Spleen (tissue), 13 donors: ENCODE measurements at places on chromosomes 2 and 18. TPM values are rescaled to one million over a fixed set of nuclear protein-coding genes. Genes with fewer than 3 reads are reported as not detected.
A peak's percentile ranks its signal among the peaks of the same experiment; 100 is the strongest.

Gene CREB1
- total RNA-seq: 92.0 TPM

Gene ALPI
- total RNA-seq: not detected

Gene LYG1
- total RNA-seq: 1.6 TPM

Gene ITPRIPL1
- total RNA-seq: 5.2 TPM

Gene GCKR
- 1.2 TPM for total RNA-seq

Gene SLC4A3
- total RNA-seq: 3.4 TPM

Gene CFAP65
- total RNA-seq: not detected

Gene DCC
- total RNA-seq: 2.0 TPM

GRCh38 chr2:43699761-43700160 is 23.5 kb upstream of the C1GALT1C1L start:
- no peaks in the 10 kb centered on the region for H3K36me3 ChIP-seq
- no peak for DNase-seq
- H3K4me3 ChIP-seq: no peak overlapping the region
- H3K27ac ChIP-seq: no peak overlapping the region
- H3K4me1 ChIP-seq: no peaks in the 10 kb centered on the region

DNA sequence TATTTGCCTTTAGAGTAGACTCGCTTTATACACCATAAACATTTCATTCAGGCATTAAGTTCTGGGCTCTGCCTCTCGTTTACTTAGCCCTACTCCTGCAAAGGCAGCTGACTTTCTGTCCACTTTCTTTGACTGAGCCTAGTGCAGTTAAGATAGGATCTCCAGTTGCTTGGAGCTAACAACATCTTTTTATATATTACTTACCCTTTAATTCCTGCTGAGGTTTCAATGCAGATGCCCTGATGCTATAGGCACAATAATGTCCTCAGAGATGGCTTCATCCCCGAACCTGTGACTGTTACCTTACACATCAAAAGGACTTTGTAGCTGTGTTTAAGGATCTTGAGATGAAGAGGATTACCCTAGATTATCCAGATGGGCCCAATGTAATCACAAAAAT is 505.8 kb upstream of the TNP1 start:
- H3K4me3 ChIP-seq: no peak overlapping the region
- no peak for DNase-seq
- H3K27ac ChIP-seq: no peak overlapping the region
- H3K4me1 ChIP-seq: peaks cover 14% of the 10 kb centered on the region
- no peaks in the 10 kb centered on the region for H3K27me3 ChIP-seq
- no peaks in the 10 kb centered on the region for H3K36me3 ChIP-seq

DNA sequence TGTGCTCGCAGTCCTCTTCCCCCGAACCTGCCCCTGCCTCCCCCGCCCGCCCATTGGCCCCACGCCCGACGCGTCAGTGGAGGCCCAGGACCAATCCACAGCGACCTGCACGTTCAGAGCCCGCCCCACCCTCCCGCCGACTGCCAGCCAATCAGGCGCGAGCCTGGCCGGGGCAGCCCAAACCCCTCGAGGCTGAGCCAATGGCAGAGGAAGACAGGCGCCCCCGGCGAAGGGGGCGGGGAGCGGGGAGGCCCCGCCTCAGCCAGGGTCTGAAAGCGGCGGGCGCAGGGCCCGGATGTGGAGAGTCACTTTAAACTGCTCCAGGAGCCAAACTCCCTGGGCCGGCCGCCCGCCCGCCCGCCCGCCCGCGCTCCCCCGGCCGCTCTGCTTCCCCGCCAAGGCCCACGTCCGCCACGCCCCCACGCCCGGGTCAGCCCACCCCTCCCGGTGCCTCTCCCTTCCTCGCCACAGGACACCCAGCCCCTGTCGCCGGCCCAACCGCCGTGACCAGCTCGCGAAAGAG is 520 bp downstream of the SAP130 start:
- peak overlapping the region; percentile 94 for H3K27ac ChIP-seq
- no peaks in the 10 kb centered on the region for H3K36me3 ChIP-seq
- no peaks in the 10 kb centered on the region for H3K27me3 ChIP-seq
- peak overlapping the region; percentile 97 for H3K4me3 ChIP-seq

DNA sequence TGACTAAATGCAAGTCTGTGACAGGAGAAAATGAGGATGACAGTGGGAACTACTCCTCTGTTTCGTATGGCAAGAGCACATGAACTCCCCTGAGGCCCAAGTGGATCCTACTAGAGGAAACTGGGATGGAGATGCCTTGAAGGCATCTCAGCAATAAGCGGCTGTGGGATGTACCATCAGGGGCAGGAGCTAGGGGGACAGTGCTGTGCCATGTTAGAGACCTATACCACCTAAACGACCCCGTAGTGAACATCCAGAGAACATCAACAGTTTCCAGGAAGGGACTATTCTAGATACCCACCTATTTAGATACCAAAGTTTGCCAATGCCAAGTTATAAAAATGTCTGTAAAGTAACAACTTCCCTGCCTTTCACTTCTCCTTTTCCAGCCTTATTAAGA is 860.8 kb upstream of the ACVR2A start:
- H3K27ac ChIP-seq: peak overlapping the region; percentile 0
- H3K27me3 ChIP-seq: no peaks in the 10 kb centered on the region
- no peaks in the 10 kb centered on the region for H3K4me1 ChIP-seq
- DNase-seq: no peak

DNA sequence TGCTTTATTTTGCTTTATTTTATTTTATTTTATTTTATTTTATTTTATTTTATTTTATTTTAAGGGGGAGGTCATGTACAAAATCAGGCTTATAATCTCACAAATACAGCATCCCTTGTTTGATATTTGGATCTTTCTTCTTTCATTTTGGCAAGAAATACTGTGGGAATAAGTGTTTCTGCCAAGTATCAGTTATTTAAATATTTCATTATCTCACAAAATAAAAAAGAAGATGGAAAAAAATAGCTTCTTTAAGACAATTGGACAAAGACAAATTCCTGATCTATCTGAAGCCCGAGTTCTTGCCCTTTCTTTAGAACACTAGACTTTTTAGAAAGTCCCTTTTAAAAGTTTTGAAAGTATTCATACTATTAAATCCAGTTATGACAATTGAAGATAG is 560.5 kb upstream of the ZEB2 start:
- no peak overlapping the region for H3K27ac ChIP-seq
- H3K4me1 ChIP-seq: no peaks in the 10 kb centered on the region
- H3K4me3 ChIP-seq: no peak overlapping the region

GRCh38 chr2:172535119-172535518 is 20.8 kb upstream of the PDK1 start:
- H3K36me3 ChIP-seq: peaks cover 12% of the 10 kb centered on the region
- no peak for DNase-seq
- H3K4me1 ChIP-seq: no peaks in the 10 kb centered on the region

DNA sequence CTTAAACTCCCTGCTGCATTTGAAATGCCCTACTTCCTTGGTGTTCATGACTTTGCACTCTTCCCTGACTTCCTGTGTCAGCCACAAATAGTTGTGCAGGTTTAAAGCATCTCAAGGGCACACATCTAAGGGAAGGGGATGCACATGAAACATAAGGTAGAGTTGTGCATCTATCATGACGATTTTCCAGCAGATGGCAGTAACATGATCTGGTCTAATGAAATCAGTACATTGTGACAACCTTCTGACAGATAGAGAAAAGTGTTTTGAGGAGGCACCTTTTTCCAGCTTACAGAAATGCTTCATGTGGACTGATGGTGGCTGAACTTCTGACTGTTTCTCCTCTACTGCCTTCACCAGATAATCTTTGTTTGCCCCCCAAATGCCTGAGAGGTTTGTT is 238.9 kb downstream of the XIRP2 start:
- no peaks in the 10 kb centered on the region for H3K4me1 ChIP-seq
- H3K4me3 ChIP-seq: no peak overlapping the region
- no peaks in the 10 kb centered on the region for H3K36me3 ChIP-seq
- H3K27ac ChIP-seq: no peak overlapping the region
- H3K27me3 ChIP-seq: no peaks in the 10 kb centered on the region
- DNase-seq: no peak

DNA sequence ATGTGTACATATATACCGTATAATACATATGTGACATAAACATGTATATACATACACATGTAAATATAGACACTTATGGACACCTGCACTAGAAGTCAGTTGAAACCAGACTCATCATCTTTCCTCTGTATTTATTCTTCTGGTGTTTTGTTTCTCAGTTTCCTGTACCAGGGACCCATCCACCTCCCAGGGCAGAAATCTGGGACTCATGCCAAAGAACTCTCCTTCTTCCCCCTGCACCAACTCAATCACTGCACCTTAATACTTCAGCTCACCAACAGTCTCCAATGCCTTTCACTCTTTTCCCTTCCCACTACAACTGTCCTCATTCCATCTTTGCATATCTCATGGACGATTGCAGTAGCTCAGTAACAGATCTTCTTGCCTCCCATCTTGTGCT is 428.0 kb downstream of the FBXO15 start:
- no peak overlapping the region for H3K4me3 ChIP-seq
- no peaks in the 10 kb centered on the region for H3K4me1 ChIP-seq
- no peaks in the 10 kb centered on the region for H3K27me3 ChIP-seq
- no peak overlapping the region for H3K27ac ChIP-seq
- DNase-seq: no peak
- no peaks in the 10 kb centered on the region for H3K36me3 ChIP-seq

- H3K36me3 ChIP-seq: no peaks in the 10 kb centered on the region
- no peak for DNase-seq
- no peak overlapping the region for H3K4me3 ChIP-seq
- H3K4me1 ChIP-seq: no peaks in the 10 kb centered on the region
- H3K27me3 ChIP-seq: no peaks in the 10 kb centered on the region
Observed at GRCh38 chr18:42094875-42095274, 139.8 kb downstream of the PIK3C3 start.

DNA sequence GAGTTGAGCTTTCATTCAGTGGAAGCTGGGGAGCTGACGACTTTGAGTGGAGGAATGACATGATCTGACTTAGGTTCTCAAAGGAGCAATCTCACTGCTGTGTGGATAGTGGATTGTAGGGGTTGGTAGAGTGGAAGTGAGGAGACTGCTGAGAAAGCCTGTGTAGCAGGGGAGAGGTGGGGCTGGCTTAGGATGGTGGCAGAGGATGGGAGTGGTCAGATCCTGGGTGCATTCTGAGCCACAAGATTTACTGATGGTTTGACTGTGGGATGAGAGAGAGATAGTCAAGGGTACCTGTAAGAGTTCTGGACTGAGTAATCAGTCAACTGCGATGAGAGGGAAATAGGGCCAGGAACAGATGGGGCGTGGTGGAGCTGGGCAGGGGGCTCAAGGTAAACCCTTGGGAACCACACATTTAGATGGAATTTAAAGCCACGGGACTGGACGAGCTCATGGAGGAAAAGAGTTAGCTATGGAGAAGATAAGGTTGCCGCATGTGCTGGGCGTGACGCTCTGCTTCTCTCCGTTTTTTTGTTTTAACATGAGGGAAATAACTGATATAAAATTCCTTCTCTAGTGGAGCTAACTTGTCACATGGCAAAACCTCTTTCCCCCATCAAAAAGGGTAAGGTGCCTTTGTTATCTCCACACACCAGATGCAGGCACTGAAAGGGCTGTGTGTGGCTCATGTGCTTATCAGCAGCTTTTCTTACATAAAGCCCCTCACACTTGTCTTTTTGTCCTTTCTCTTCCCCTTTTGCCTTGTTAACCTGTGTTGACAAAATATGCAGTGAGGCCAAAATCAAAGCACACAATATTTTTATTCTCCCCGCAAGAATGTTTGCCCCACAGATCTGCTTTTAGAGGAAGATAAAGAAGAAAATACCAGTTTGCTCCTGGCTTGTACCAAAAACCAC is 379.8 kb downstream of the TSN start:
- no peaks in the 10 kb centered on the region for H3K36me3 ChIP-seq
- no peak overlapping the region for H3K4me3 ChIP-seq
- no peak overlapping the region for H3K27ac ChIP-seq
- no peak for DNase-seq
- no peaks in the 10 kb centered on the region for H3K4me1 ChIP-seq
- H3K27me3 ChIP-seq: no peaks in the 10 kb centered on the region

DNA sequence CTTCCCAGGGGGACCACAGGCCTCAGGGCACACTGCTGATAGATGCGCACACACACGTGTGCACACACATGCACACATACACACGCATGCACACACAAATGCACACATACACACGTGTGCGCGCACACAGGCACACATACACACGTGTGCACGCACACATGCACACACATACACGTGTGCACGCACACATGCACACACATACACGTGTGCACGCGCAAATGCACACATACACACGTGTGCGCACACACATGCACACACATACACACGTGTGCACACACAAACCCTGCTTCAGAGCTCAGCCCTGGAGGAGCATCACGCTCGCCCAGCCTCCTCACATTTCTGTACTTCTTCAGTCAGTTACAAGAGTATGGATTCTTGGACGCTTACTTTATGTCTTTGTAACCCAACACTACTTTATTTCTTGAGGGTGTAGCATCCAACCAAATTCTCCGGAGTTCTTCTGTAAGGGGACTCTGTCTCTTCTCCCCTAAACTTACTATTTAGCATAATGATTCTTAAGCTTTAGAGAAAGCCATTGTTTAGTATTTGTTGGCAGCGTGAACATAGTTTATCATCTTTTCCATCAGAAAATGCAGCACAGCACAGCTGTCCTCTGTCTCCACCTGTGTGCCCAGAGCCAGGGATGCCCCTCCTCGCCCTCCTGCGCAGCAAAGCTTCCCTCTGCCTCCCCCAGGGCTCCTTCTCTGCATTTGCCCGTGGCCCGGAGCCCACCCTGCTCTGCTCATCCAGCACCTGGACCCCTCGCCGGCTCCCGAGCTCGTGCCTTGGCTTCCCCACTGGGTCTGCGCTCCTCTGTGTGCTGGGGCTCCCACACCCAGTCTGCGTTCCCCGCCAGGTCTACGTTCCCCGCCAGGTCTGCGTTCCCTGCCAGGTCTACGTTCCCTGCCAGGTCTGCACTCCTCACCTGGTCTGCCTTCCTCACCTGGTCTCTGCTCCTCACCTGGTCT is 74.4 kb upstream of the CTDP1 start:
- peak; percentile 72 for DNase-seq
- no peaks in the 10 kb centered on the region for H3K4me1 ChIP-seq
- no peaks in the 10 kb centered on the region for H3K27me3 ChIP-seq

GRCh38 chr2:9897846-9898245 is 53.6 kb upstream of the GRHL1 start:
- H3K27ac ChIP-seq: no peak overlapping the region
- H3K36me3 ChIP-seq: peaks cover 5% of the 10 kb centered on the region
- DNase-seq: no peak
- H3K27me3 ChIP-seq: no peaks in the 10 kb centered on the region
- no peak overlapping the region for H3K4me3 ChIP-seq
- H3K4me1 ChIP-seq: peaks cover 14% of the 10 kb centered on the region

- H3K36me3 ChIP-seq: peaks cover 4% of the 10 kb centered on the region
- no peak overlapping the region for H3K4me3 ChIP-seq
- H3K4me1 ChIP-seq: peaks cover 20% of the 10 kb centered on the region
- no peak for DNase-seq
- no peaks in the 10 kb centered on the region for H3K27me3 ChIP-seq
Observed at GRCh38 chr18:44893045-44893706, 212.5 kb downstream of the SETBP1 start.

DNA sequence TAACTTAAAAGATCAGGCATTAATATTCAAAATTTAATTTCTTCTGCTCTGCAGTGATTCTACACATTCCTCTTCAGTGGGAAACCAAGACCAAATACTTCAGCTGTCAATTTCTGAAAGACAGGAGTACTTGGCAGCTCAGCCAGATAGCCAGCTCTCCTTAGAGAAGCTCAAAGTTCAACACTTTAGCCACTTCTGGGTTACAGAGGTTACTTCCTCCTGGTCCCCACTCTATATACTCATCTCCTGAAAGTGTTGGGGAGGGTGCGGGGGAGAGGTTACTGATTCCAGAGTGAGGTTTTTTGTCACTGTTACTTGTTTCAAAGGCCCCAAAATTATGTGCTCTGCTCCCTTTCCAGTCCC is 4.1 kb downstream of the CYTIP start:
- H3K4me1 ChIP-seq: peaks cover 61% of the 10 kb centered on the region
- H3K36me3 ChIP-seq: no peaks in the 10 kb centered on the region
- H3K27me3 ChIP-seq: no peaks in the 10 kb centered on the region
- no peak for DNase-seq
